Osteoblast (primary cell): ENCODE measurements at places on chromosomes 3 and 15.
A peak's percentile ranks its signal among the peaks of the same experiment; 100 is the strongest.

DNA sequence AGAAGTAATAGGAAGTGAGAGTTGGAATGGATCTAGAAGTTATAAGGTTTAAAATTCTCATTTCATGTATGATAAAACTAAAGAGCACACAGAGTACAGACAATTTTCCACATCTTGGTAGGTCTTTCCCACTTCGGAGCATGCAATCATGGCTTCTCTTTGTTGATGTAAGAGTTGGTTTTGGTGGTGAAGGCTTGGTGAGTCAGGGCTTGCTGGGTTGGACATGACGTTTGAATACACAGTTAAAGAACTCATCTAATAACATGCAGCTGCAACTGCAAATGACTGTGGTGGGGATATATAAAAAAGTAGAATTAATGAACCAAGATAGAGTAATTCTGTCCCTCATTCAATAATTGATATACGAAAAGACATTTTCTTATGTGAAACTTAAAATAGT lies 39.5 kb upstream of the GRM7 start:
- no peak for DNase-seq

DNA sequence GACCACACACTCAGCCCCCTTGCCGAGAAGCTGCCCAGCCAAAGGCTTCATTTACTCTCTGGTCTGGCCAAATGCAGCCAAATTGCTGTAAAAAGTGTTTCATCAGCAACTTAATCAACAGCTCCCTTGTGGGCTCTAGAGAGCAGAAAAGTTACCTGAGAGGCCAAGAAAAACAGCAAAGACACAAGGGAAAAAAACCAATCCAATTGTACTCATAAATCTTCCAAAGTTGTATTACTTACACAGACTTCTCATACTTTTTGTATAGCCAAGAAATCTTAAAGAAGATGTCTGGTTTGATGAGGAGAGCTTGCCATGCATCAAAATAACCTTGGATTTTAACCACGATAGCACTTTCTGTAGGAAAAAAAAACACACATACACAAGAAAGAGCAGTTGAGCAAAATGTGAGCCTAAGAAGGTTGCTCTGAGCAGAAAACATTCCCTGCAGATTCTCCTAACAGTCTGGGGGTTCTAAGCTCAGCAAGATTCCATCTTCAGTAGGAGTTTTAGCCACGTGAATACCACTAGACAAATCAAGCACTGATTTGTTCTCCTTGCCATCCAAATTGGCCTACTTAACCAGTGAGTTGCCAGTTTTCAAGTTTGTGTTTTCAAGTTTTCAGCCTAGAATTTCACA lies 120.0 kb downstream of the CYP19A1 start:
- DNase-seq = no peak

GRCh38 chr15:40927873-40928806 lies 1.0 kb upstream of the DLL4 start:
- peak; percentile 88 for DNase-seq

- no peak for DNase-seq
These were observed 79.8 kb upstream of the GRM7 start for GRCh38 chr3:6781092-6781491.

DNA sequence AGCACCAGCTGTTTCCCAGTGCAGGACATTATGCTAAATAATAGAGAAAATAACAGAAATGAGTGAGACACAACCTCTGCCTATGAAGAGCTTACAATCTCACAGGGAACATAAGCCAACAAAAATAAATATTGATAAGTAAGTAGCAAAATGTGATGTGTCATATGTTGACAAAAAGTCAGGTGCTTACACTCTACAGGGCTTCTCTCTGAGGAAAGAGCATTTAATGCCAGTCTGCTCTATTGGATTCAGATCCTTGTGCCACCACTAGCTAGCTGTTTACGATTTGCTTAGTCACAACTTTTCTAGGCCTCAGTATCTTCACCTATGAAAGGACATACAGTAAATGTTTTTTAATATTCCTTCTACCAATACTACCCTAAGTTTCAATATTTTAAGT lies 500.9 kb upstream of the NAALADL2 start:
- no peak for DNase-seq

DNA sequence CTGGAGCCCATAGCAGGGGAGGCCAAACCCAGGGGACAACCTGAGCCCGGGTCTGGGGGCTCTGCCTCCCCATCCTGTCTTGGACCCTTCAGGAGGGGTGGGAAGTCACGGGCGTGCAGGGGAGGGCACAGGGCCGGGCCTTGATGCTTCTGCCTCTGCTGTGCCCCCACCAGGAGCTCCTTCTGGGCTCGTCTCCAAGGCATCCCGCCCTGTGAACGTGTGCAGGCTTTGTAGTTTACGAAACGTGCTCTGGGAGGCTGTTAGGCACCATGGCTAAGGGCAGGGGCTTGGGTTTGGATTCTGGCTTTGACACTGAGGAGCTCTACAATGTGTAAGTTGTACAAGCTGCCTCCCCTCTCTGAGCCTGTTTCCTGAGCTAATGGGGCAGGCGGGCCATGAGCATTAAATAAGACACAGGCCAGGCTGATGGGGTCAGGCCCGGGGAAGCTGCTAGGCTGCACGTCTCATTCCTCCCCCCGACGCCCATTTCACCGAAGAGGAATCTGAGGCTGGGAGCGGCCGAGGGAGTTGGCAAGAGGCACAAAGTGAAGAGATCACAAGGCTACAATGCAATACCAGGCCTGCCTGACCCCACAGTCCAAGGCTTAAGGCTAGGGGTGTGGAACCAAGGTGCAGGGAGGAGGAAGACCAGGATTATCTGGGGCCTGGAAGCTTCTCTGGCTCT lies 19.6 kb downstream of the PLXND1 start:
- no peak for DNase-seq

DNA sequence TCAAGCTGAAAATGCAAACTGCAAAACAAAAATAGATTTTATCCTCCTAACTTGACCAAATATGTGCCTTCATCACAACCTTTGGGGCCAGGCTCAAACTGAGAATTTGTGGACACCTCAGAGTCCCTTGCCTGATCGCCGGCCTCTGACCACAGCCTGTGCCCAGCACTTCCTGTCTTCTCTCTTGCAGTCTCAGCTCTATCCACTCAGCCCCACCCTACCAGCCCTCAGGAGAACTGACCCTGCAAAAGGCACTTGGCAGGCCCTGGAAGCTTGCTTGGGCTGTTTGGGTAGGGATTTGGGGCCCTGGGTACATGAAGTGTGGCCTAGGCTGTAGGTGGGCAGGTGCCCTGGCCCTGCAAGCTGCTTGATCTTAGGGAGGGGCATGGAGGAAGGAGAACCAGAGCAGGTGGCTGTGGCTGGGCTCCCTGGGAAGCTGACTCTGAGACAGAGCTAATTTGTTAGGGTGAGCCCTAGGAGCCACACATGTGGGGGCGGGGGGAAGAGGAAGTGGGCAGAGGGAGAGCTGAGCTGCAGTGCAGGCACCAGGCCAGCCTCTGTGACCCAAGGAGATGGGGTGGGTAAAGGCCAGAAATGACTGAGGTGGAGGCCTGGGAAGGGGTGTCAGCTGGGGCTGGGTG lies 8.6 kb downstream of the CLEC3B start:
- peak; percentile 41 for DNase-seq

DNA sequence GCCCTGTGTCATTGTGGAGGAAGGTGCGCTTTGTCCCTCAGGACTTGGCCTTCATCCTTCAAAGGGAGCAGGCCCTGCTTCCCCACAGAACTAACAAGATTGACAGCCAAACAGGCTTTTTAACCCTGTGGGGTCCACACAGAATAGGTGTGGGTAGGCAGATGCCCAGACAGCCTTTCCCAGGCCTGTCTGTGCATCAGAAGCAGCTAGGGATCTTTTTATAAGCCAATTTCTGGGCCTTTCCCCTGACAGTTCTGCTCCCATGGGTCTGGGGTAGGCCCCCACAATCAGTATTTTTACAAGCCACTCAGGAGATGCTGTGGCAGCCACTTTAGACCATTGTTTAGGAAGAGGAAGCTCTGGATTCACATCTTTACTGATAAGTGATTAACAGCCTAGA lies 69.2 kb downstream of the MRPL46 start:
- no peak for DNase-seq

DNA sequence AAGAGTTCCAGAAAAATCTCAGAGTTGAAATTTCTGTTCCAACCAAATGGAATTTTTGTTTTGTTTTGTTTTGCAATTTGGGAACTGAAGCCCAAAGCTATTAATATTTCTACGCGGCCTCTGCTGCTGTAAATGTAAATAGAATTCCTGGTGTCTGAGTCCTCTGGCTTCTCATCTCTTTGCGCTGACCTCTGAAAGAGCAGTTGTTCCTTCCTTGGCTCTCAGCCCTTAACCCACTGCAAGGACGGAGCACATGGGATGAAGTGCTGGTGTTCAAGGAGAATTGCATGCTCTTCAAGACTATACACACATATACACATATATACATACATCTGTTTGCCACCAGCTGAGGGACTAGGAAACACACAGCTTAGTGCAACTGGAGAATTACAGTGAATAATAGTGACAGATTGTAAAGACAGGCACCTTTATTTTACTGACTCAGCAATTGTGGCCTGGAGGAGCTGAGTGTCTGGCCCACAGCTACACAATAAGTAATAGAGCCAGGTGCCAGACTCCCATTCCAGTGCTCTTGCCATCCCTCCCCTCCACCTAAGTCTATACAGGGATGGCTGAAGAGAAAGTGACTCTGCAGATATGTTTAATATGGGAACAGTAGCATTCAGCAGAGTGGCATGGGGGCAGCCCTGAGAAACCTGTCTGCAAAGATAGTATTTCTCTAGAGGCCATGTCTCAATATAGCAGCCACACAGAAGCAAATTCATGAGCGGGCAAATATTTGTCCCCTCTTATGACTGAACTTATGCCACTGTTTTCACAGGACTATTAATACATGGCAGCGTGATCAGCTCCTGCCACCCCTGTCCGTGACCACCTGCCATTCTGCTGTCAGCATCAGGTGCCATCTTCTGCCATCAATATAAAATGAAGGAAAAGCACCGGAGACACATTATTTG lies 42.3 kb downstream of the NEK10 start:
- peak; percentile 65 for DNase-seq

DNA sequence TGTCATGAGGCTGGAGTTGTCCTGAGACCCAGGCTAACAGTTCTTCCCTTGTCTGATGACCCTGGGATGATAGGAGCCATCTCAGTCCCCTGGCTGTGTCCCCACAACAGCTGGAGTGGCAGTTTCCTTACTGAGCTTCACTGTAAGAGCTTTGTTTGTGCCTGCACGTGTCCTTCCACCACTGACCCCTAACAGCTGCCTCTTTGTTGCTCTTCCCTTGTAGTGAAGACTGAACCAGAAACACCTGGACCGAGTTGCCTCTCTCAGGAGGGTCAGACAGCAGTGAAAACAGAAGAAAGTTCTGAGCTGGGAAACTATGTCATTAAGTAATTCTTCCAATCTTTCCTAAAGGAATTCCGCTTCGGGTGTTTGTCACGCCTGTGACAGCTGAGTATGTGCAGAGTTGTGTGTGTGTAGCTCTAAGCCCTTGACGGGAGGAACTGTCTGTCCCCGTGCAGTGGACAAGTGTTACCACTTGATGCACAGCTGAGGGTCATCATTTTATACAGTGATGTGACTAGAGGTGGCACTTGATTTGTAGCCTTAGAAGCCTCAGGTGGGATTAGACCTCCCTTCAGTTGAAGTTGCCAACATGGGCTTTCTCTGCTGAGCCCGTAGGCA lies 25.0 kb downstream of the MAP6D1 start:
- DNase-seq = no peak

GRCh38 chr3:170496026-170496867 lies 77.6 kb downstream of the CLDN11 start:
- DNase-seq = no peak

DNA sequence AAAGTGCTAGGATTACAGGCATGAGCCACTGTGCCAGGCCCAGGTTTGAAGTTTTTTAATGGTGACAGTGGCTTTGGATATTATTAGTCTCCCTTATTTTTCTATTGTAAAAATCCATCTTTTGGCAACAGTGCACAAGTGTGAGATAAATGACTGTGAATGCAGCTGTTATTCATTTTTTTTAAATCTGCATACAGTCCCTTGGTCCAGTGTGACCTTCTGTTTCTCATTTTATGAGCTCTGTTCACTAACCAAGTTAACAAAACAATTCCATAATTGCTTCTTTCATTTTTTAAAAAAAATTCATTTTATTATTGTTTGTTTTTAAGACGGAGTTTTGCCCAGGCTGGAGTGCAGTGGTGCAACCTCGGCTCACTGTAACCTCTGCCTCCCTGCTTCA lies 381.8 kb downstream of the NAALADL2 start:
- DNase-seq = no peak

- DNase-seq = no peak
These were observed 177.0 kb upstream of the NECTIN3 start for GRCh38 chr3:110894574-110894973.

GRCh38 chr3:108102420-108103039 lies 11.7 kb upstream of the CD47 start:
- peak; percentile 8 for DNase-seq

- no peak for DNase-seq
These were observed 40.4 kb downstream of the SRP14 start for GRCh38 chr15:39998511-39999077.

GRCh38 chr3:46955801-46956259 lies 20.7 kb downstream of the CCDC12 start:
- DNase-seq = no peak

GRCh38 chr3:195099951-195100785 lies 170.8 kb downstream of the XXYLT1 start:
- DNase-seq = peak; percentile 58

GRCh38 chr3:50258979-50259378 lies 10.0 kb upstream of the SEMA3B start:
- peak; percentile 83 for DNase-seq

GRCh38 chr3:53726643-53727042 lies 119.6 kb downstream of the CHDH start:
- DNase-seq = no peak

GRCh38 chr15:83108266-83109219 lies 1.1 kb downstream of the TM6SF1 start:
- no peak for DNase-seq

GRCh38 chr3:183824761-183825455 lies 469 bp downstream of the MAP6D1 start:
- peak; percentile 95 for DNase-seq

DNA sequence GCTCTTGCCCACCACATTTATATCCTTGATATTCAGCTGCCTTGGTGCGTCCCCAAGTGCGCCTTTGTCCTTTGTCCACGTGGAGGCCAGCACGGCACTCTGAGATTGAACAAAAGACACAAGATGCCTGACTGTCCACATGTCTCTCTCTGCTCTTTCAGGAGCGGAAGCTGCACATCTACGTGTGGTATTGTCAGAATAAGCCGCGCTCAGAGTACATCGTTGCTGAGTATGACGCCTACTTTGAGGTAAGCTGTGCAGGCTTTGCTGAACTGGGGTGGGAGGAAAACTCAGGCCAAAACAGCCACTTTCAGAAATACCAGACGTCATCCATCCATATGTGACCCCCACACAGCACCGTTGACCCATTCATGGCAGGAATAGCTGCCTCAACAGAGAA lies 72.0 kb upstream of the UMPS start:
- no peak for DNase-seq

- no peak for DNase-seq
These were observed 47.3 kb downstream of the SYNPR start for GRCh38 chr3:63325386-63325785.

DNA sequence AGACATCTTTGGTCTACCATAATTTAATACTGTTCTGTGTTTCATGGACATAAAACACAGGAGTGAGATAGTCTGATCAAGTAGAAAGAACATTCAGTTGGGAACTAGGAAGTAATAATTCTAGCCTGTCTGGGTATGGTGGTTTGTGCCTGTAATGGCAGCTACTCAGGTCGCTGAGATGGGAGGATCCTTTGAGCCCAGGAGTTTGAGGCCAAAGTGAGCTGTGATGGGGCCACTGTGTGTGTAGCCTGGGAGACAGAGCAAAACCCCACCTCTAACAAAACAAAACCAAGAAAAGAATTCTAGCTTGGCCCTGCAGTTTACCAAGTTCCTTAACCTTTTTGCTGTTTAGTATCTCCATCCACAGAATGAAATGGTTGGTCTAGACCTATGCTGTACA lies 36.8 kb downstream of the KAT2B start:
- DNase-seq = no peak
